ENCODE measurements at places on chromosomes 7 and 10.
A peak's percentile ranks its signal among the peaks of the same experiment; 100 is the strongest.

DNA sequence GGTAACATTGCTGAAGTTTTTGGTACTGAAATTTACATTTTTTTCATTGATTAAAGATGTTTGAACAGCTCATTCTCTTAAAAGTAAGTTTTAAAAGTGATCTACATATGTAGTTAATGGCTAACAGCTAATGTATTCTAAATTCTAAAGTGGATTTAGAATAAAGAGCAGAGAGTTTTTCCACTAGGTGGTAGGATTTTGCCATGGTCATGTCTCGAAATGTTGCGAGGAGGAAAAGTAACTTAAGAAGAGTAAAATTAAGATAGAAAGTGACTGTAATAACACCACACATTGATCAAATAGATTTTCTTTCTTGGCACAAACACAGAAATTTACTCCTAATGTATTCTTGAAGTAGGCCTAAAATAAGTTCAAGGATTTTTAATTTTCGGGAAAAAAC lies 19.8 kb downstream of the LSMEM1 start:
- peak; percentile 24 for DNase-seq

- DNase-seq = no peak
Measured at GRCh38 chr10:34495938-34496337, 319.2 kb downstream of the PARD3 start.

DNA sequence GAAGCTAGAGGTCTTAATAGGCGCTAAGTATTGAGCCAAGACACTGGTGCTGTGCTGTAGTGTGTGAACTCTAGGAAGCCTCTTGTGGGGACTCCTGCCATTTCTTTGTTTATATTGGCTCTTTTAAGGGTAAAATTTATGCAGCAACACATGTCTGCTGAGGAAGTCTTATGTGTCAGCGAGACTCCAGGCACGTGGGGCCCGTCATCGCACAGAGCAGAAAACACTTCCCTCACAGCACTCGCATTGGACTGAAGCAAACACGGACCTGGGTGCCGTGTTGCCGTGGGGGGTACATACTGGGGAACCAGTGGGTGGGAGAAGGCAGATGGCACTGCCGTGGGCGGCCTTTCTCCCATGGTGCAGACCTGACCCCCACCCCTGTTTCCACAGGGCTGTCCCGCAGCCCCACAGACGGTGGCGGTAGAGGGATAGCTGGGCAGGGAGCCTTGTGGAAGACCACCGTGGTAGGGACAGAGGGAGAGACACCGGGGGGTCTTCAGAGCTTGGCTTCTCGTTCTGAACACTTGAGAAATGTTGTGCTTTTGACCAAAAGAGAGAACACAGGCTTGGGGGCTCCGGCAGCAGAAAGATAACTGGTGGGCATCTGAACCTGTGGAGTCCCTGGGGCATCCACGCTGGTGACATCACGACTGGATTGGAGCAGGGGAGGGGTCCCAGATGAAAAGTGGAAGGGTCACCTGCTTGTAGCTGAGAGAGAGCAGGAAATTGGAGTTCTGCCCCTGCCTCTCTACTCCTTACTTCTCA lies 284.7 kb upstream of the SHH start:
- no peak for DNase-seq

DNA sequence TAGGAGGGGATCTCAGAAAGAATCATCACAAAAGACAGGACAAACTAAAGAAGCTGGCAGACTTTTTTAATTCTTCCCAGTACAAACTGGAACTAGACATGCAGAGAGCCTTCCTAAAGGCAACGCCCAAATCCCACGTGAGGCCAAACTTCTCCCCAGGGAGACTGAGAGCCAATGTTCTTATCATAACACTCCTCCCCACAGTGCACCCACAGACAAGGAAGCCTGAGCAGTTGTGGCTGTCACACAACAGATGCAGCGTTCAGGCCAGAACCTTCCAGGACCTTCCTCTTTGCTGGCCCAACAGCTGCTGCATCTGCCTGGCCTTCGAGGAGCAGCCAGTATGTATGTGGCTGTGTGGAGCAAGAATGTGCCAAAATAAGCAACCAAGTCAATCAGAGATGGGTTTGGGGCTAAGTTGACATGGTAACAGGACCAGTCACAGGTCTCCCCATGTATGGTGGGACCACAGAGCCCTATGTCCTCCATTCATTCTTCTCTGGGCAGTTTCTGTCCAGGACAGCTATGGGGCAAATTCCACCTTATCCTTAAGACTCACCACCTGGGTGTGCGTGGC lies 34.9 kb downstream of the SRPK2 start:
- DNase-seq = peak; percentile 72

DNA sequence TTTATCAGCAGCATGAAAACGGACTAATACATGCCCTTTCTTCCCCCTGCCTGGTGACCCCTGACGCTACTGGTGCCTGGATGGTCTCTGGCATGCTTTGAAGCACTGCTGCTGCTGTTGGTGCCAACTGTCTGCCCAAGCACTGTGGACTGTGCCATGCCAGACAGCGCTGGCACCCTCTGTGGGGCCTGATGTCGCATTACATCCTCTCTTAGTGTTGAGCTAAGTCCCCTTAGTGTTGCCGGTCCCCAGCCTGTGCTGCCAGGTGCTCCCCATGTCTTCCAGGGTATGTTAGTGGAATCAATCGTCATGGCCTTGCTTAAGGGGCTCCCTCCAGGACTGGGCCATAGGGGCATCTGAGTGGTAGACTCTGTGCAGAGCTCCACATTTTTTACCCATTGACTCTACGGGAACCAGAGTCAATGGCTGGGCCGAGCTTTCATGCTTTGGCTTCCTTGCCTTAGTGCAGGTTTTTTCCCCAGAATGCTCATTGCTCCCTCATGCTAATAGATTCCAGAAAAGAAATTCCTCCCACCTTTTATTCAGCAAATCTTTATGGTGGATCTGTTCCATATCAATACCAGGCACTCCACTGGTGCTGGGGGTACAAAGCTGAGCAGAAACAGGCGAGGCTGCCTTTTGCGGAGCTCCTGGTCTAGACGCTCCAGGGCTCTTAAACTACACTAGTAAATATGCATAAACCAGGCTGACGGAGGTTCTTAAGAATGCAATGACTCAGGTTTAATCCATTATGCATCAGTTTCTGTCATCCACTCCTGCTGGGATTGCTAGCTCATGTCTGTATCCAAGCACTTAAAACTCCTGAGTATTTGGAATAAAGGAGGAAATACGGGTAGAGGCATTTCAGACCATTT lies 21.8 kb upstream of the MRC1 start:
- DNase-seq = peak; percentile 97

DNA sequence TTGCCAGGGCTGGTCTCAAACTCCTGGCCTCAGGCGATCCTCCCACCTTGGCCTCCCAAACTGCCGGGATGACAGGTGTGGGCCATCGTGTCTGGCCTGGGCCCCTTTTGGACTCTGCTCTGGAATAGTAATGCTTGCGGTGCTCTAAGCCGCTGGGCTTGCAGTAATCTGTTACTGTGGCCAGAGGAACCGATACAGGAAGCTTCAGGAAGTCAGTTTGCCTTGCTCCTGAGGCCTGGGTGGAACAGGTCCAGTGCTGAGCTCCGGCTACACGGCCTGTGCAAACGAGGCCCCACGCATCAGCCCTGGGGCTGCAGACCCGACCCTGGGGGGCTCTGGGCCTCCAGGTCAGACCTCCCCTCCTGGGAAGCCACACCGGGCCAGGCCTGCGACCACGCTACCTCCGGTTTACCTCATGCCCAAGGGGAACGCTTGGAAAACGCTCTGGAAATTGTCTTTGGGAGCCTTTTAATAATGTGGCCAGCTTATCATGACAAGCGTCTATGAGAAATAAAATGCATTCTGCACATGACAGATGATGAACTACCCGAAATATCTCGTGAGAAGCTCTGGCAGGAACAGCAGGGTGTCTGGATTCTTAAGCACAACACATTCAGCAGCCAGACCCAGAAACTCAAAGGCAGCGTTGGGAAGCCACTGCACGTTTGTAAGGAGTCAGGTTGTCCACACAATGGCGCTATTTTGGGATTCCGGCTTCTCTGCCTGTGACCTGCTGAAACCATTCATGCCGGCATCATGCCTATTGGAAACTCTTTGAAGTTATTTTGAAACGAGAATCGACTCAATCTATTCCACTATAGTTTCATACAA lies 10.1 kb upstream of the ADAP1 start:
- DNase-seq = peak; percentile 81

GRCh38 chr10:75287697-75288096 lies 51.9 kb upstream of the COMTD1 start:
- peak; percentile 14 for DNase-seq

DNA sequence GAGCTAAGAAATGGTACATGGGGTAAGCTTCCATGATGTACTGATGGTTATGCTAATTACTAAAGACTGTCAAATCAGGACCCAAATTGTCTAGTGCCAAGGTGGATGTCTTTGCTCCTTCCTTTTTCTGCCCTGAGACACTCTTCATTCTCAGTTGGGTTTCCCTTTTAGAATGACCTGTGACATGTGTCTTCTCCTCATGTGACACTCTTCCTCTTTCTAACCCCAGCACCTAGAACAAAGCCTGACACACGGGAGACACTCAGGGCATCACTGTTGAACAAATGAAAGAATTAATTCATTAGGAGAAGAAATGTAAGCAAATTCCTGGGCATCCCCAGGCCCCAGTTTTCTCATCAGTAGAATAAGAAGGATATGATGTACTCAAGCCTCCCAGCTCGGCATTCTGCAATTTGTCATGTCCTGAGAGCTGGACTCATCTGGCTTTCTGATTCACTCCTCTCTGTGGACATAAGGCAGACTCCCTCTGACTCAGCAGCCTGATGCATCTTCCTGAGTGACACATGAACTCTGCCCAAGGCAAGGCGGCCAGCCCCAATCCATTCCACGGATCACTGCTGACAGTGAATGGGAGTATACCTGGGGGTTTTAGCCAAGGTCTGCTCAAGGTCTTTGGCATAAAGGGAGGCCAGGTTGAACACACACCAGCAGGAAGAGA lies 473.8 kb downstream of the KCNMA1 start:
- DNase-seq = peak; percentile 99

DNA sequence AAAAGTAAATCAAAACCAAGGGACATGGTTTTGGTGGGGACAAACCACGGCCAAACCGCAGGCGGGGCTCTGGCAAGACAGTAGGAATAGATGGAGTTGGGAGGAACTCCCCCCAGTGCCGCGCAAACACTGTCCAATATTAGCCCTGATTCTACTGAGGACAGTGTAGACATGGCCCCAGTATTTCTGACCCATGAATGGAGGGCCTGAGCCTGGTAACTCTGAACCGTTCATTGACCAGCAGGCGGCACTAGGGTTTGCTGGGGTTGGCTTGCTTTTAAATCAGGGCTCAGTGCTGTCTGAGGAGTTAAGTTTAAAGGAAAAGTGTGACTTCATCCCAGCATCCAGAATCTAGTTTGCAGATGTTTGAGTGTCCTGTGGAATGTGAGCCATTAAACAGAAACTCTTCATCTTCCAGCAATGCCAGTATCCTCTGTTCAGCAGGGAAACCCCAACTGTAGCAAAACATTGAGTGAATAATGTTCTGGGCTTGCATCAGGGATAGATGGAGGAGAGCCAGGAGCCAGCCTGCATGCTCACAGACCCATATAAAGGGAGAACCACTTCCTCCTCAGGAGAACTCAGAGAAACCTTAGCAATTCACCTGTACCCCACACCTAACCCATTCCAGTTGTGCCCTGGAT lies 147.4 kb upstream of the PRSS58 start:
- peak; percentile 47 for DNase-seq

GRCh38 chr10:122239578-122240257 lies 31.4 kb upstream of the BTBD16 start:
- DNase-seq = peak; percentile 89

DNA sequence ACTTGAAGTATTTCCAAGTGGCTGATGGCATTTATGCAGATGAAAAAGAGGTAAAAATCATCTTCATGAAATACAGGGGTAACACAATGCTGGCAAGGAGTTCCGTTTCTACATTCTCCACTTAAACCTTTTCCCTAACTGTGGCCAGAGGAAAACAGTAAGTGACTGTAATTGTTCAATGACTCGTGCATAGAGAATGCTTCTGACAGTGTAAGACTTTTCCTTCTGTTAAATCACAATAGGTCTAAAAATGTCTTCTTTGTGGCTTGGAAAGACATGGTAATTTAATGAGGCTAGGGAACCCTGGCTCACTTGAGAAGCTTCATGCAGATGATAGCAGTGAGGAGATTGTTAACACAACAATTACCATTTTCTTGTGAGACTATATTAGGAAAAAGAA lies 50.3 kb upstream of the RSU1 start:
- peak; percentile 73 for DNase-seq

- DNase-seq = no peak
Measured at GRCh38 chr10:118496525-118496924, 98.9 kb downstream of the PRLHR start.

DNA sequence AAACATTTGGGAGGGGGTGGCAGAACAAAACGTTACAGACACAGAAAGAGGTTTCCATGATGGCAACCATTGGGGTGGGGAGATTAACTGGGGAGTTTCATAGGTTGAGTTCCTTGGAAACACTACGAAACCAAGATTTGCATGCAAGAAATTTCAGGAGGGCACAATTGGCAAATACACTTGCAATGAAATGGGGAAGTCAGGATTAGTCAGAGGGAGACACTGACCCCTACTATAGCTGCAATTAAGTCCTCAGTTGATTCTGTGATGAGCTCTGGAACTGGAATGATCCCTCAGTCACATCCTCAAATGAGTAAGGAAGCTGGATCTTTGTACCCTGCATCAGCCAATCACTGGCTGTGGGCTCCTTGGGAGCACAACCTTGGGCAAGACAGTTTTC lies 22.1 kb downstream of the CPEB3 start:
- no peak for DNase-seq

DNA sequence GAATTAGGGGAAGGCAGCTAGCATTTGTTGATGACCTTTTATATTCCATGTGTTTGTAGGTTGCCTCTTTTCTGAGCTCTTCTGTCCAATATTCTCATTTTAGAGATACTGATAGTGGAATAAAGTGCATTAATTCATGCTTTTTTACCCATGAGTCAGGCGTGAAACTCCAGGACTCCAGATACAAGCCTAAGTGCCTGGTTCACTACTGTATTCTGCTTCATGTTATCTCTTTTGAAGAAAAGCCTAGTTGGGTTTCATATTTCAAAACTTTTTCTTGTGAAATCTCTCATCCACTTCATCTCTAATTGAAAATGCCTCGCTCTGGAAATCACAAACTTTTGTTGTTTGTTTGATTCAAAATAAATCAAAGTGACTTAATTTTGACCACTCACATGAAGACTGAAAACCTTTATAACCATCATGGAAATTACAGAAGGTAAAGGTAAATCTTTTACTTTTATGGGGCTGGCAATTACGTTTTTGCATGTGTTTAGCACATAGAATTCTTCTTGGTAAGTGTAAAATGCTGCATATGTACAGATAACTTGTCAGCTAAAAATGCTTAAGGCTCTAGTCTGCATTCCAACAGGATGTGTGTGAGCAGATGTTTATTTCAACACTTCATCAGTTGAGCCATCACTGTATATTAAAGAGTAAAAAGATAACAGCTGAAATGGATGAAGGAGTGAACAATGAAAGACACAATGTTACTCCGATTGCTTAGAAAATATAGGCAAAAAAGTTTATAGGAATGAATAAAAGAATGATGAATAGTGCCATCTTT lies 961.8 kb upstream of the CELF2 start:
- no peak for DNase-seq

DNA sequence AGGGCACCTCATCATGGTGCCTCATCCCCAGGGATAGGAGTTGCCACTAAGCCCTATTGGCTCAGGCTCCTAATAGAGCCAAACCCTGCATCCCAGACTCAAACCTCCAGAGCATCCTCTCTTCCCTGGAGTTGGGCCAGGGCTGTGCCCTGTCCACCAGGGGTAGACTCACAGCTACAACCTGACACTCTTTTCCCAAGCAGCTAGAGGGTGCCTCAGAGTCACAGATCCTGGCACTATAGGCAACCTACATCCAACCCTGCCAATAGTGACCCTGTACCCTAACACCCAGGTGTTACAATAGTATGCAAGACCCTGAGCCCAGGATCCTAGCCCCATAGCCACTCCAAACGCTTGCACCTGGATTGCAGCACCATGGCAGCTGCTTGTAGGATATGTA lies 64.0 kb upstream of the PLA2G12B start:
- no peak for DNase-seq

All from GM23248 (cell line).